IMR-90 (cell line): ENCODE measurements at places on chromosomes 3 and 15.
A peak's percentile ranks its signal among the peaks of the same experiment; 100 is the strongest.

DNA sequence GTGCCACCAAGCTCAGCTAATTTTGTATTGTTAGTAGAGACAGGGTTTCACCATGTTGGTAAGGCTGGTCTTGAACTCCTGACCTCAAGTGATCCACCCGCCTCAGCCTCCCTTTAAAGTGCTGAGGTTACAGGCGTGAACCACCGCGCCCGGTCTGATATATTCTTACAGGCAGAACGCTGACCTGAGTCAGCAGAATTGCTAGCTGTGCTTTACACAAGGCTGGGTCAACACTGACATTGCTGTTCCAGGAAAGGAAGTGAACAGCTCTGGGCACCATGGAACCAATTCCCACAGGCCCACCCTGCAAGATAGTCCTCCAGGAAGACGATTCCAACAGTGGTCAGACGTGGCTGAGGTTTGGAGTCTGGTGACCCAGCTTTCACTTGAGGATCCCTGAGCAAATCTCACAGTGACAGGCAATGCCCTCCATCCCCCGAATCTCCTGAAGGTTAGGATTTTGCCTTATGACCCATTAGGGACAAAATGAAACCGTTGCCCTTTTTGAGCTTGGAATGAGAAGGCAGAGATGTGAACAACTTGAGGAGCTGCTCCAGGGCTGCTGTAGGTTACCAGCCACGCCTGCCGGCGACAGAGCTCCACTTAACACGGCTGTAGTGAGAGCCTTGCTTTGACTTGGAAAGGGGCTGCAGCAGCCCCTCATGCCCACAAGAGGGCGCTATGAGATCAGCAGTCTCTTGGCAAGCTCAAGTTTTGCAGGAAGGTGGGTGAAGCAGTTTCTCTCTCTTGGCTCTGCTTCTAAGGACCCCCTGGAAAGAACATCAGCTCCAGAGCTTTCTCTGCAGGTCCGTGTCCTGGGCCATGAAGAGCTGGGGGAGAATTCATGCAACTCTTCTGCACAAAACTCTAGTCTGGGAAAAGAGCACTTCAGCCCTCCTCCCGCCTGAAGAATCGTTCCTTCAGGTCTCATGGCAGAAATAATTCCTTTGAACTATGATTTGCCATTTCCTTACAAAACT is 74.1 kb downstream of the SENP2 start:
- DNase-seq, result peak; percentile 81

GRCh38 chr3:192373586-192373985 is 353.8 kb downstream of the FGF12 start:
- DNase-seq, result no peak

DNA sequence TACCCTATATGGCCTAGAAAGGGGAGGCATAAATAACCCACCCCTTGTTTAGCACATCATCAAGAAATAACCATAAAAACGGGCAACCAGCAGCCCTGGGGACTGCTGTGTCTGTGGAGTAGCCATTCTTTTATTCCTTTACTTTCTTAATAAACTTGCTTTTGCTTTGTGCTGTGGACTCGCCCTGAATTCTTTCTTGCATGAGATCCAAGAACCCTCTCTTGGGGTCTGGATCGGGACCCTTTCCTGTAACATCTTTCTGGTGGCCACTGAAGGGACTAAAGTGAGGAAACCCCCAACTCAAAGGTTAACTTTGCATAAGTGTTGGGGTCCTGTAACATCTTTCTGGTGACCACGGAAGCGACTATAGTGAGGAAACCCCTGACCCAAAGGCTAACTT is 15.7 kb upstream of the HHATL start:
- DNase-seq, result no peak

GRCh38 chr3:119880966-119881365 is 99.1 kb downstream of the NR1I2 start:
- peak; percentile 62 for DNase-seq

DNA sequence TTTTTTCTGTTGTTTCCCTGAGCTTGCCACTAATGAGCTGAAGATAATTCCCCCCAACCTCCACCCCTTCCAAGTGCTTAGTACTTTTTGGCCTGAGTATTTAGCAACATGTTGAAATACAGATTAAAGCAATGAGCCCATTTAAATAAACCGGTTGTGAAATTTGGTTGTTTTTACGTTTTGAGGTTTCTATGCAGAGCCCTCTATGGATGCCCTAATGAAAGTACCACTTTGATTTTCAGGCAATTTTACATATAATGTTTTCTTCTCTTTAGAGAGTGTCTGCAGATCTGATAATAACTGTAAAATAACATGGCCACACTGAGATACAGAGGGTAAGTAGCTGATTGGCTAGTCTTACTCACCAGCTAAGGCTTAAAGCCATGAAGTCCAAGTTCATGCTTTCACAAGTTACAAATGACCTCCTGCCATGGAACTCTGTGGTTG is 139.4 kb upstream of the SLC7A14 start:
- DNase-seq, result peak; percentile 54

GRCh38 chr3:55364421-55364820 is 122.7 kb downstream of the WNT5A start:
- DNase-seq, result no peak

- DNase-seq, result no peak
Measured at GRCh38 chr3:181457190-181457589, 254.5 kb upstream of the SOX2 start.

- DNase-seq, result no peak
Measured at GRCh38 chr3:116667324-116667723, 42.3 kb upstream of the TUSC7 start.

- peak; percentile 19 for DNase-seq
Measured at GRCh38 chr15:68672781-68673205, 94.0 kb downstream of the CORO2B start.

- DNase-seq, result no peak
Measured at GRCh38 chr3:39850716-39851032, 41.3 kb downstream of the MYRIP start.
